Heart left ventricle (tissue), 16 donors: ENCODE measurements at places on chromosomes 1 and 21. TPM values are rescaled to one million over a fixed set of nuclear protein-coding genes. Genes with fewer than 3 reads are reported as not detected.

Gene STYXL2
- 132 TPM for total RNA-seq

Gene ZNF678
- total RNA-seq = 2.7 TPM

Gene KIAA1614
- total RNA-seq = 4.3 TPM

Gene RIPPLY3
- not detected for total RNA-seq

Gene GCSAML
- not detected for total RNA-seq

Gene ESRRG
- 31.1 TPM for total RNA-seq

Gene KISS1
- total RNA-seq = not detected

- no peaks in the 10 kb centered on the region for H3K36me3 ChIP-seq
- H3K27ac ChIP-seq = no peak overlapping the region
- DNase-seq = no peak
- H3K27me3 ChIP-seq = no peaks in the 10 kb centered on the region
- no peak overlapping the region for H3K4me3 ChIP-seq
These were observed 39.1 kb downstream of the UROD start for GRCh38 chr1:45051005-45051772.

DNA sequence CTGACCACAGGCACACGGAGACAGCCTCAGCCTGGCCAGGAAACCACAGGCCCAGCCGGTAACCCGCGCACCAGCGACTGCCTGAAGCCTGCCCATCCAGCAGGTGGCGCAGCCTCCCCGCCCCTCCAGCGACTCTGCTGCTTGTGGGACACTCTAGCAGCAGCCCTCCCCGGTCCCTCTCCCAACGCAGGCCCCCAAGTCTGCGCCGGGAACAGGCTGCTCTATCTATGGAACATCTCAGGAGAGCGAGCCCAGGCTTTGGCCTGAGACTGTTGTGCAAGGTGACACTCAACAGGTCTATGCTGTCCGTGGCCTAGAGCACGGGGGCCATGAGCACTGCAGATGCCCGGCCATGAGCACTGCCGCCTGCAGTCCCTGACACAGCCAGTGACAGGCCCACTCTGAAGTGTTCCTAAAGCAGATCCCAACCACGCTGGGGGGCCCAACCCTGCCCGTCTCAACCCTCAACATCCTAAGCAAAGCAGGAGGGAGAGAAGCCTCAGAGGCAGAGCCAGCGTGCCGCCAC is 28.4 kb downstream of the WDR4 start:
- no peak overlapping the region for H3K4me3 ChIP-seq
- no peak for DNase-seq
- peaks cover 76% of the 10 kb centered on the region for H3K36me3 ChIP-seq

DNA sequence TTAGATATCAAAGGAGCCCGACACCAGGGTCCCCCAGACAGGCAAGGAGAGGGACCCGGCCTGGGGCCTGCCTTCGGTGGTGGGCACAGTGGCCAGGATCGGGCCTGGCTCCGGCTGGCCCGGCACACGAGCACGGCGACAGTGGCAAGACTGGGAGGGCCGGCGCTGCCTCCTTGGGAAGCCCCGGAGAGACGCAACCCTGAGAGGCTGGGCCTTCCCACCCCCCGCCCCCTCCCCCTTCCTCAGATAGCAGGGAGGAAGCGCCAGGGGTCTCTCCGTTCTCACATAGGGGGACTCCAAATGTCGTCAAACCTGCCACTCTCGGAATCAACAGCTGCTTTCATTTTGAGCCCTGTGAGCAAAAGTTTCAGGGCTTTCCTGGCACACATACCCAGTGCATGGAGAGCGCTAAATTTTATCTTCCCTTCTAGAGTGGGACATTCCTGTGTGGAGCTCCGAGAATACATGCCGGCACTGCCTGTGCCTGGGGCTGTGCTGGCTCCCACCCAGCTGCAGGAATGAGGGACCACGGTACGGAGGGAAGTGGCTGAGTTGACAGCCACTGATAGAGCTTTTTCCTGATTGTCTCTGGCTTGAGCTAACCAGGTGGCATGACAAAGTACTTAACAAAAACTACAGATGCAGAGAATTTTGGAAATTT is 62.4 kb downstream of the CD247 start:
- DNase-seq = peak; percentile 50
- H3K4me3 ChIP-seq = peak overlapping the region; percentile 80
- H3K27me3 ChIP-seq = no peaks in the 10 kb centered on the region
- H3K36me3 ChIP-seq = no peaks in the 10 kb centered on the region
- peak overlapping the region; percentile 88 for H3K27ac ChIP-seq

- no peak overlapping the region for H3K4me3 ChIP-seq
- no peaks in the 10 kb centered on the region for H3K36me3 ChIP-seq
- no peak overlapping the region for H3K27ac ChIP-seq
- peaks cover 20% of the 10 kb centered on the region for H3K4me1 ChIP-seq
These were observed 9.3 kb upstream of the ITGB2 start for GRCh38 chr21:44929799-44930542.

DNA sequence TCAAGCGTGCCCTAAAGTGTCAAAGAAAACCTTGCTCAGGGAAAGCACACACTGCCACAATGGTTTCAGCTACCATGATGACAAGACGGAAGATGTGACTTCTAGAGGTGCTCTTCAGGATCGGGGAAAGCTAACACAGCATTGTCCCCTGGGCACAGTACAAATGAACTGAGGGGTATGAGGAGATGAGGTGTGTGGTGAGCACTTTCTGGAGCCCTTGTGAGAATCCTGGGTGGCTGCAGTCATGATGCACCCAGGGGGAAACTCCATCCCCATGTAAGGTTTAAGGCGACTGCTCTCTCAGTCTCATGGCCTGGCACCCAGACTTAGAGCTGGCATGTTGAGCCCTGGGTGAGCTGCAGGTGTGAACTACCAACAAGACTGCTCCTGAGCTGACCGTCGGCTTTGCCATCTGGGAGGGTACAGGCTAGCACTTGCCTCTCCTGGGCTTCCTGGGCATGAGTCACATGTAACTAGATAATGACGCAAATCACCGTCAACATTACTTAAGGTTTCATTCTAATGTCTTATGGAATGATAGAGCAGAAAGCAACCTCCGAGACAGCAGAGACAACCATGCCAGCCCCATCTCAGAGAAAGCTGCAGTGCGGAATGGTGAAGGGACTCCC is 144.6 kb downstream of the CLIC6 start:
- H3K4me1 ChIP-seq = no peaks in the 10 kb centered on the region
- no peak overlapping the region for H3K4me3 ChIP-seq
- no peak for DNase-seq
- H3K27me3 ChIP-seq = no peaks in the 10 kb centered on the region

GRCh38 chr1:20462397-20462796 is 23.6 kb downstream of the CAMK2N1 start:
- no peak for DNase-seq
- no peaks in the 10 kb centered on the region for H3K36me3 ChIP-seq
- no peak overlapping the region for H3K4me3 ChIP-seq
- no peak overlapping the region for H3K27ac ChIP-seq
- peaks cover 6% of the 10 kb centered on the region for H3K27me3 ChIP-seq
- no peaks in the 10 kb centered on the region for H3K4me1 ChIP-seq

DNA sequence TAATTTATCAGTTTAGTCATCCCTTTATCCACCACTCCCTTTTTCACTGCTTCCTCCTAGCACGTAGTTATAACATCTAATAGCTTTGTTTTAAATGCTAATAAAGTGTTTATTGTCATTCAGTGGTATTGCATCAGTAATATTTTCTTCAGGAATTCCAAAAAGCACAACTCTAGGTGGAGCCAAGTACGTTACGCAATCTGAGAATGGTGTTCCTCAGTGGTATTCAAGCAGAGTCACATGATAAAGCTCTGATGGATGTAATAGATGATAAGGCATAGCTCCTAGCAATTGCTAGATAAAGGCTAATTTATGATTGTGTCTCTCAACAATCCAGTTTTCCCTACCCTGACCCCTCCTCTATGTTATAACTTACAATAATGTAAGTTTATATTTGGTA is 494.6 kb upstream of the ADGRL4 start:
- DNase-seq = no peak
- H3K4me1 ChIP-seq = no peaks in the 10 kb centered on the region
- no peak overlapping the region for H3K27ac ChIP-seq
- H3K4me3 ChIP-seq = no peak overlapping the region

GRCh38 chr1:179950651-179951050 is 4.0 kb upstream of the CEP350 start:
- H3K4me3 ChIP-seq = no peak overlapping the region
- DNase-seq = no peak
- no peak overlapping the region for H3K27ac ChIP-seq
- H3K36me3 ChIP-seq = no peaks in the 10 kb centered on the region

- H3K27ac ChIP-seq = no peak overlapping the region
- H3K4me3 ChIP-seq = no peak overlapping the region
- H3K36me3 ChIP-seq = no peaks in the 10 kb centered on the region
- no peak for DNase-seq
These were observed 66.7 kb downstream of the ATP1A1 start for GRCh38 chr1:116439701-116440100.

GRCh38 chr1:90580176-90580575 is 136.9 kb downstream of the BARHL2 start:
- DNase-seq = no peak
- H3K4me3 ChIP-seq = no peak overlapping the region
- no peaks in the 10 kb centered on the region for H3K4me1 ChIP-seq
- H3K27ac ChIP-seq = no peak overlapping the region

DNA sequence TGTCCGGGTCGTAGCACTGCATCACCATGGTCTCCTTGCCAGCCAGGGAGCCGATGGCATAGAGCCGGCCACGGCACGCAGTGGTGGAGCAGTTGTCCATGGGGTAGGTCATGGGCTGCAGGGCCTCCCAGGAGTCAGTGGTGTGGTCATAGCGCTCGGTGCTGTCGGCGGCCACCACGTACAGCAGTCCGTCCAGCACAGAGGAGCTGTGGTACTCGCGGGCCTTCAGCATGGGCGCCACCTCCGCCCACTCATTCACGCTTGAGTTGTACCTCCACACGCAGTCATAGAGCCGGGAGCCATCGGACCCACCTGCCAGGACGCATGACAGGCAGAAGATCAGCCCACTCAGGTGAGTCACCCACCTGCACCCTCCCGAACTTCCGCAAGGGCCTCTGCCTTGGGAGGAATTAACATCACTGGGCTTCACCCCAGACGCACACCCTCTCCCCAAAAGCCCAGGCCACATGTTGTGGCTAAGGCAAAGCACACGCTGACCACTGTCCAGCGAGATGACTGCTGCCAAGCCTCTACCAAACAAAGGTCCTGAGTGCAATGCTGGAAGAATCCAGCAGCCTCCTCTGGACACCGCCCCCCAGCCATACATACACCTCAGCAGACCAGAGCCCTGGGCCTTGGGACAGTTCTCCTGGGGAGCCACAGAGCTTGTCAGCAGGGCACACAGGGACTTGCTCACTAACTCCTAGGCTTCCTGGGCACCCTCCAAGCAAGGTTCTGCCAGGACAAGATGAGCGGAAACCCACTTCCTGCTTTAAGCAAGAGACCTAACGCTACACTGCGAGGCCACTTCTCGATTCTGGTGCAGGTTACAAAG is 3.3 kb downstream of the KLHL21 start:
- peak overlapping the region; percentile 83 for H3K4me3 ChIP-seq
- H3K4me1 ChIP-seq = peaks cover 58% of the 10 kb centered on the region
- no peaks in the 10 kb centered on the region for H3K36me3 ChIP-seq
- H3K27ac ChIP-seq = no peak overlapping the region
- no peaks in the 10 kb centered on the region for H3K27me3 ChIP-seq
- DNase-seq = no peak

DNA sequence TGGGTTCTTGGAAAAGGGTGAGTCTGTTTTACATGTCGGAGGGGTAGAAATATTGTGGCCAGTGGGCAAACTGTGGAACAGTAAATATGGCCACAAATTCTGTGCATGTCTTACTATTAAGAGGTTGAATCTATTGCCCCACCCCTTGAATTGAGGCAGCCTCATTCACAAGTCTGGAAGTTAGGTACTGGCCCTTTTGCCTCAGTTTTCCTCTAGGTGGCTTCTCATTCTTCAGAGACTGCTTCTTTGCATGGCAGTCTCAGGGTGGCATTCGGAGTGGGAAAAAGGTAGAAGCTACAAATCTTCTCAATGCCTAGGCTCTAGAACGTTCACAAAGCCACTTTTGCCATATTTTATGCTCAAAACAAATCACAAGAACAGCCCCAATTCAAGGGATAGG is 57.2 kb downstream of the SLC9C2 start:
- H3K27ac ChIP-seq = no peak overlapping the region
- H3K4me3 ChIP-seq = no peak overlapping the region
- H3K36me3 ChIP-seq = no peaks in the 10 kb centered on the region
- no peaks in the 10 kb centered on the region for H3K4me1 ChIP-seq

GRCh38 chr1:109167001-109167506 is 46.7 kb upstream of the SARS1 start:
- no peak overlapping the region for H3K4me3 ChIP-seq
- no peak for DNase-seq
- no peaks in the 10 kb centered on the region for H3K27me3 ChIP-seq
- H3K36me3 ChIP-seq = no peaks in the 10 kb centered on the region

DNA sequence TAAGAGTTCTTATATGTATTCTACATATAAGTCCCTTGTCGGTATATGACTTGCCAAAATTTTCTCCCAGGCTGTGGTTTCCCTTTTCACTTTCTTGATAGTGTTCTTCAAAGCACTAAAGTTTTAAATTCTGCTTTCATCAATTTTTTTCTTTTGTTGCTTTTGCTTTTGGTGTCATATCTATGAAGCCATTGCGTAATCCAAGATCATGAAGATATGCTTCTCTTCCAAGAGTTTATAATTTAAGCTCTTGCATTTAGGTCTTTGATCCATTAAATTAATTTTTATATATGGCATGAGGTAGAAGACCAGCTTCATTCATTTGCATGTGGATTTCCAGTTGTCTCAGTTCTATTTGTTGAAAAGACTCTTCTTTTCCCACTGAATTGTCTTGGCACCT is 22.2 kb downstream of the DESI2 start:
- H3K27me3 ChIP-seq = no peaks in the 10 kb centered on the region
- H3K4me3 ChIP-seq = no peak overlapping the region
- no peaks in the 10 kb centered on the region for H3K4me1 ChIP-seq
- no peak overlapping the region for H3K27ac ChIP-seq
- H3K36me3 ChIP-seq = no peaks in the 10 kb centered on the region
- DNase-seq = no peak

DNA sequence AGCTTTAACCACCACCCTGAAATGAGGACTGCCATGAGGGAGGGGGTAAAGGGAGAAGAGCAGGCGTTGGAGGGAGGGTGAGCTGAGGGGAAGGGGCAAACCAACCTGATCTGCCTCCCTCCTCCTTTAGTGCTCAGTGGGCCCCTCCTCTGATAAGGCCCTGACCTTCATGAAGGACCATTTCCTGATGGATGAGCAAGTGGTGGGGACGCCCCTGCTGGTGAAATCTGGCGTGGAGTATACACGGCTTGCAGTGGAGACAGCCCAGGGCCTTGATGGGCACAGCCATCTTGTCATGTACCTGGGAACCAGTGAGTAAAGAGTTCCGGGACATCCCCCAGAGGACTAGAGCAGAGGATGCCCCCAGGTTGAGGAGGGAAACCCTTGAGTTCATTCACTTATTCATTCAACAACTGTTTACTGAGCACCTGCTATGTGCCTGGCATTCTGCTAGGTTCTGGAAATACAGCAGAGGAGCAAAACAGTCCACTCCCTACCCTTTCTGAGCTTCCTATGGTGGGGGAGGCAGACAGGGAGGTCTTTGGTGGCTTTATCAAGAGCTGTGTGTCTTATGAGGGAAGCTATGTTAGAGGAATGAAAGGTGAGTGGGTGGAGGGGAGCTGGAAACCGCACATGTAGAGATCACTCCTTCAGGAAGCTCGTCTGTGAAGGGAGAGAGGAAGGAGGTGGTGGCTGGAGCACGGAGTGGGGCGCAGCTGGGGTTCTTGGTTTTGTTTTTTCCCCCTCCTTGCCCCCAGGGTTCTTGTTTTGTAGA is 19.5 kb downstream of the SEMA4A start:
- H3K4me1 ChIP-seq = no peaks in the 10 kb centered on the region
- no peak overlapping the region for H3K4me3 ChIP-seq
- no peak overlapping the region for H3K27ac ChIP-seq
- H3K27me3 ChIP-seq = no peaks in the 10 kb centered on the region
- DNase-seq = no peak
